ENCODE measurements at places on chromosomes 2 and 18. TPM values are rescaled to one million over a fixed set of nuclear protein-coding genes. Genes with fewer than 3 reads are reported as not detected.

Gene C2orf78
- 0.06 TPM for total RNA-seq

Gene SPDYA
- 0.37 TPM for total RNA-seq

Gene CYRIA
- total RNA-seq, result 1.0 TPM

Gene KCNJ3
- total RNA-seq, result 0.77 TPM

Gene DPP4
- 0.49 TPM for total RNA-seq

Gene TEKT4
- total RNA-seq, result not detected

Gene LOXHD1
- not detected for total RNA-seq

GRCh38 chr2:162217598-162217997 is 25.6 kb downstream of the FAP start:
- no peak for DNase-seq

- DNase-seq, result no peak
These were observed 46.8 kb upstream of the PTPRM start for GRCh38 chr18:7520200-7520785.

DNA sequence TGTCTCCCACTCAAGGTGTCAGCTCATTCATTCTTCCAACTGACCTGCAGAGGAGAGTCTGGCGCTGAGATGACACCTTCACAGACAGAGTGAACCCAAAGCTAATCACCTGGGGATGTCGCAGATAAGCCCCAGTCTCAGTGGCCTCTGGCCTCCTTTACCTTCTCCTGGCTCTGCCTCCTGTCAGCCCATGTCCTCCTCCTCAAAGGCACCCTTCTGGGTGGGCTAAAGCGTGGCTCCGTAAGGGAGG is 194.1 kb downstream of the MIB1 start:
- no peak for DNase-seq

GRCh38 chr2:218047536-218048225 is 21.4 kb upstream of the RUFY4 start:
- no peak for DNase-seq

DNA sequence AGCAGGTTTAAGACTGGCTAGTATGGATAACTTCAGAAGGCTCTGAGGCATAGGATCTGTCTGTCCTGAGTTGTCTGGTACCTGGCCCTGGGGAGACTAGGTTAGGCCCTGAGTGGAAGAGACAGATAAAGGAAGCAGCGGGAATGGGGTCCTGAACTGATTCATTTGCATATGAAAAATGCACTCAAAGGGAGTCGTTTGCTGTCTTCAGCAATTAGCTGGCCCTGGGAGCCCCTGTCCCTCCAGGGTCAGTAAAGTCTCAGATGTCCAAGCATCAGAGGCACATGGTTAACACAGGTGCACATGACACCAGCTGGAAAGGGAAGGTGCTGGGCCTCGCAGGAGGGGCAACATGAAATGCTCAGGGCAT is 172.4 kb downstream of the ACOXL start:
- peak; percentile 32 for DNase-seq

DNA sequence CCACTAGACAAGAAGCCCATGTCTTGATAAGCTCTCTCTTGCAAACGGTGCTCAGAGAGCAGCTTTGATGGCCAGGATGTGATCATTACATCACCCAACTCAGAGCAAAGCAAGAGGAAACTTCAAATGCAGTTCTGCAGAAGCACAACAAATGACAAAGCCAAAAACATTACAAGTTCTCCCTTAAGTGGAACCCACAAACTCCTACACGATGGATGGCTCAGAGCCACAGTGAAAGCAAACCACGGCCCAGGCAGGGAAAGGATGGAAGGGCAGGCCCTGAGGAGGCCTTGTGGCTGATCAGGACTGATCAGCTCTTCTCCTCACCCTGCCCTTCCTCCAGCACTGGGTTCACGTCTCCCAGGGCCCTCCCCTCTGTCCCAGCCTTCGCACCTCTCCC is 326.4 kb downstream of the EIPR1 start:
- no peak for DNase-seq

DNA sequence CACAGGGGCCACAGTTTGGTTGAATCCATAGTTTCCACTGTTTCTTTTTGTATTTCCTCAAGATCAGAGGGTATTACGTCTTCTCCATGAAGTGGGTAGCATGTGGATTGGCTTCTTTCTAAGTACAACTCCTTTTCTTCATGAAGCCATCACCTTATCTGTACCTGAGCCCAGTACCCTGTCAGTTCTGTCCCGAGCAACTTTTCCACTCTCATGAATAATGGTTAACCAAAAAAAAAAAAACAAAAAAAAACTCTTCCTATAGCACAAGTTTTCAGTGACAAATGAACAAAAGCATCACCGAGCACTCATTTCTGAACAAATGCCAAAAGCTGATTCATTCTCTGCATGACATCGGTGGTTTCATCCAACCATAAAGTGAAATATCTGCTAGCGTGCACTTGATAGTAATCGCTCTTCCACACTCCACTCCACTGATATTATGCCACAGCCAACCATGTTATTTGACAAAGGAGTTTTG is 53.0 kb upstream of the CCDC150 start:
- no peak for DNase-seq

- DNase-seq, result no peak
These were observed 48.1 kb downstream of the HS1BP3 start for GRCh38 chr2:20602803-20603202.

GRCh38 chr18:58590839-58591238 is 38.1 kb downstream of the ALPK2 start:
- DNase-seq, result no peak

- no peak for DNase-seq
These were observed 75.0 kb downstream of the MYCN start for GRCh38 chr2:16015210-16015902.

DNA sequence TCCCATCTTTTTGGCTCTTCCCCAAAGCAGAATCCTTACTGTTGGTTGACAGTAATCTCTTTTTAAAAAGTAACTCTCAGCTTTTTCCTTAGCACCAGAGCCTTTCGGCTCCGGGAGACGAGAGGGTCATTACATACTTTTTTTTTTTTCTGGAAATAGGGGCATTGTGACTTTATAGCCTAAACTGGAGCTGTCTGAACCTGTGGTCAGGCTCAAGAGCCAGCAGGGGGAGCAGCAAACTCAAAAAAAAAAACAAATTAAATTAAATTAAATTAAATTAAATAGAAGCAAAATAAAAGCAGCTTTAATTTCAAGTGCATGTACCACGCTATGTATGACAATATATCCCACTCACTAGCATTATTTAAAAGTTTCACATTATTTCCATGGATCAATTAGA is 156.6 kb downstream of the DTNA start:
- peak; percentile 27 for DNase-seq
